Umbilical cord (tissue), 2 donors: ENCODE measurements at places on chromosomes 11 and 22.

GRCh38 chr11:961921-962320, 36.3 kb downstream of the AP2A2 start:
- DNase-seq: no peak

GRCh38 chr11:88016392-88017170, 158.7 kb downstream of the RAB38 start:
- peak; percentile 89 for DNase-seq

DNA sequence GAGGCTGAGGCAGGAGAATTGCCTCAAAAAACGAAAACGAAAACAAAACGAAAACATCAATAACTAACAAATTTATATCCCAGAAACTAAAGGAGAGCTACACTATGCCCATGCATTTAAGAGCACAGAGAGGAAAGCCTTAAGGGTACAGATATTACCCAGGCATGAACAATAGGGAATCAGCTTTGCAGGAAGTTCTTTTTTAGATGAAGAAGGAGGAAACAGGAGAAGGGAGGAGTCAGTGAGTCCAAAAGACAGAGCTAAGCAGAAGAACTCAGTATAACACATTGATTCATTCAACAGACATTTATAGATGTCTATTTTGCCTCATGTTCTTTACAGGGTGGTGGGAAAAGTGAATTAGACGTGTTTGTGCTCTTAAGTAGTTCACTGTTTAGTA, 8.3 kb downstream of the MRPL17 start:
- DNase-seq: no peak

DNA sequence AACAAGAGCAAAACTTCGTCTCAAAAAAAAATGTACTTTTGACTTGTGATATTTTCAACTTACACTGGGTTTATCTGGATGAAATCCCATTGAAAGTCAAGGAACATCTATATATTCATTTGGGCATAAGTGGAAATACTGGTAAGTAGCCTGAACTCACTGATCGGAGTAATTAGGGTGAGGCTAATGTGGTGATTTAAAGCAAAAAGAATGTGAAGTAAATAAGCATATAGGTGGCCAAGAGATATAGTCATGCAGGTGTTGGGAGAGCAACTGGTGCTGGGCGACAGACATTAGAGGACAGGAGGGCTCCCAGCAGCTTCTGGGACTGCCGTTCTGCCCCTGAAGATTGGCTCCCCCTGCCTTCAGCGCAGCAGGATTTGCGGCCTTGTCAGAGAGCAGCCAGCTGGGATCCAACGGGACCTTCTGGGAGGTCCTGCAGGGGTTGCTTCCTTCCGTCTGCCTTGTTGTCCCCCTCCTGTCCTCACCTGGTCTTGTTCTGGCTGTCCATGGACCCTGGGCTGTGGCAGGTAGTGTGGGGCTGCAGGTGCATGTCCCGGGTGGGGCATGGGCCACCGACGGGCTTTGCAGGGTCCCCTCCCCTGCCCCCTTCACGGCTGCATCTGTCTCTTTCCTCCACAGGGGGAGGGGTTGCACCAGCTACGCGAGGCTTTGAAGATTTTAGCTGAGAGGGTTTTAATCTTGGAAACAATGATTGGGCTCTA, 14.1 kb downstream of the RHBDD3 start:
- no peak for DNase-seq

DNA sequence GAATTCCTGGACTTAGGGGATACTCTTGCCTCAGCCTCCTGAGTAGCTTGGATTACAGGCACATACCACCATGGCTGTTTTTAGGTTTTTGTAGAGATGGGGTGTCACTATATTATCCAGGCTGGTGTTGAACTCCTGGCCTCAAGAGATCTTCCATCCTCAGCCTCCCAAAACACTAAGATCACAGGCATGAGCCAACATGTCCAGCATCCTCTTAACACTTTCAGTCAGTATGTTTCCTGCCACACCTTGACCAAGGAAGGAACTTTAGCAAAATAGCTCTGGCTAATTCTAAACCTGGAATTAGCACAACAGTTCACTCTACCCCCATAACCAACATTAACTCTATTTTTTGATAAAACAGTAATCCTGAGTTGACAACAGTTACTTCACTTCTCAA, 27.2 kb upstream of the DNAJB7 start:
- no peak for DNase-seq

DNA sequence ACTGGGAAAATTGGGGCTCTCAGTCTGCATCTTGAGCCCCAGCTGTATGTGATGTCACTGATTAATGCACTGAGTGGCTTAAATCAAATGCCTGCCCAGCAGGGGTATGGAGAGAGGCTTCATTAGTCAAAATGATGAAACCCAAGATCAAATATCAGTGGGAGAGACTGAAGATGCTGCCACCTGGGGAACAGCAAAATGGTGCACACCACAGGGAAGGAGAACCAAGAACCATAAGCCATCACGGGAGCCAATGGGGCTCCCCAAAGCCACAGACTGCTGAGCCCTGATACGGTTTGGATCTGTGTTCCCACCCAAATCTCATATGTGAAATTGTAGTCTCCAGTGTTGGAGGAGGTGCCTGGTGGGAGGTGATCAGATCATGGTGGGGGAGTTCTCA, 85.6 kb downstream of the CTTN start:
- DNase-seq: no peak

- peak; percentile 91 for DNase-seq
Observed at GRCh38 chr11:9265211-9266131, at the start of gene DENND5A. DENND5A (minus strand) TSS chr11:9265350; CDS start chr11:9265069, 281 bp downstream.

DNA sequence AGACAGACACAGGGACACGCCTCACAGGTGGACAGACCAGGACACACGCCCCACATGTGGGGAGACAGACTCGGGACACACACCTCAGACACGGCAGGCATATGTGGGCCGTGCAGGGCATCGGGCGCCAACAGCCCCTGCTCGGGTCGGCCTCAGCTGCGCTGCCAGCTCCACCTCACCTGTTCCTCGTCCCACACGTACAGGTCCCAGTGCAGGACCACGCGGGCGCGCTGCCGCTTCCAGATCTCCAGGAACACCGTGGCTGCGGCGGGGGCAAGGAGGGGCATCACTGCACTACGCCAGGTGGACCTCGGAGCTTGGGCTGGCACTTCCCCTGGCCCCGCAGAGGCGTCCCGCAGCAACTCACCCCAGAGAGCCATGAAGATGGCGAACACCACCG, 12.4 kb downstream of the ANO9 start:
- DNase-seq: no peak
